T-cell (primary cell): ENCODE measurements at places on chromosomes 2 and 18. TPM values are rescaled to one million over a fixed set of nuclear protein-coding genes. Genes with fewer than 3 reads are reported as not detected.

Gene WDPCP
- total RNA-seq, result 19.0 TPM

Gene SERPINB12
- total RNA-seq, result not detected

Gene LINC00305
- total RNA-seq, result not detected

Gene EN1
- total RNA-seq, result not detected

Gene GALM
- total RNA-seq, result 15.6 TPM

DNA sequence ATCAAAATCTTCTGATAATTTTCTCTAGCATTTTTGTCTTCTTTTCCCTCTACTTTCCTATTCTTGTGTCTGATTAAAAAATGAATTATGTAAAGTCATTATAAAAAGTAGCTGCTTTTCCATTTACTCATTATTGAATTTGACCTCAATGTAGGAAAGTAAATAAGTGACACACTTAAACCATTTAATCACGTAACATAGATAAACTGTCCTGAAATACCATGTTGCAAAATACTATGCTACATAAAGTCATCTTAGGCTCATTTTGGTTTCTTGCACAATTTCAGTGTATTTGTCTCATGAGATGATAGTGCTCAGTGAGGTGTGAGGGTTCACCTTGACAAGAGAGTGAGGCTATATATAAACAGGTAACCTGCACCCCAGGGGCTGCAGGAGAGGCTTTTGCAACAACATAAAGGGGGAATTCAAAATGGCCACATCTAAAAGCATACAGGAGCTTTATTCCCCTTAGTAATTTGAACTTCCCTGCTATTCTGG is 502.7 kb downstream of the RNF144A start:
- H3K27me3 ChIP-seq, result no peaks in the 10 kb centered on the region
- no peak overlapping the region for H3K4me3 ChIP-seq
- H3K36me3 ChIP-seq, result no peaks in the 10 kb centered on the region
- no peak overlapping the region for H3K27ac ChIP-seq
- DNase-seq, result no peak

- no peak overlapping the region for H3K27ac ChIP-seq
- no peaks in the 10 kb centered on the region for H3K4me1 ChIP-seq
- H3K36me3 ChIP-seq, result no peaks in the 10 kb centered on the region
- H3K27me3 ChIP-seq, result no peaks in the 10 kb centered on the region
- no peak for DNase-seq
- H3K4me3 ChIP-seq, result no peak overlapping the region
Observed at GRCh38 chr2:128304715-128305554, 13.7 kb downstream of the HS6ST1 start.

- no peak overlapping the region for H3K4me3 ChIP-seq
- no peak for DNase-seq
- no peak overlapping the region for H3K27ac ChIP-seq
- no peaks in the 10 kb centered on the region for H3K36me3 ChIP-seq
- peaks cover 48% of the 10 kb centered on the region for H3K4me1 ChIP-seq
Observed at GRCh38 chr2:10306901-10307463, 4.3 kb downstream of the HPCAL1 start.

DNA sequence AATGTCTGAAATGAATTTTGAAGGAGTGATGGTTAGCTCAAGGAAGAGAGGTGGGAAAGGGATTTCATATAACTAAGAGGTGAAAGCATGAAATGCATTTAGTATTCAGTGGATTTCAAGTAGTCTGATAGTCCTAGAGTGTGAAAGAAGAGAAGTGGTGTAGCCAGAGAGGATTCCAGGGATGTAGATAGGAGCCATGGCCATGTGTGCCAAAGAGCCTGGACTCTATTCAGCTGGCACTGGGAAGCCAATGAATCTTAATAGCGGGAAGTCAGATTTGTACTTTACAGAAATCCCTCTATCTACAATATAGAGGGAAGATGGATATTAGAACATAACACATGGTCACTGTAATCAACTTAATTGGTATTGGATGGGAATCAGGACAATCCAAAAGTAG is 8.3 kb upstream of the BOLL start:
- no peaks in the 10 kb centered on the region for H3K36me3 ChIP-seq
- H3K4me1 ChIP-seq, result no peaks in the 10 kb centered on the region

GRCh38 chr2:236512267-236512666 is 57.4 kb upstream of the ACKR3 start:
- no peak for DNase-seq
- H3K4me3 ChIP-seq, result no peak overlapping the region
- H3K4me1 ChIP-seq, result peaks cover 12% of the 10 kb centered on the region
- H3K27ac ChIP-seq, result no peak overlapping the region
- no peaks in the 10 kb centered on the region for H3K36me3 ChIP-seq

GRCh38 chr2:32748158-32748557 is 120.3 kb downstream of the TTC27 start:
- no peak overlapping the region for H3K27ac ChIP-seq
- H3K36me3 ChIP-seq, result no peaks in the 10 kb centered on the region
- H3K4me1 ChIP-seq, result no peaks in the 10 kb centered on the region
- H3K4me3 ChIP-seq, result no peak overlapping the region

- no peaks in the 10 kb centered on the region for H3K27me3 ChIP-seq
- no peak overlapping the region for H3K27ac ChIP-seq
- H3K4me1 ChIP-seq, result no peaks in the 10 kb centered on the region
- no peaks in the 10 kb centered on the region for H3K36me3 ChIP-seq
- no peak overlapping the region for H3K4me3 ChIP-seq
Observed at GRCh38 chr2:85945586-85945985, 56.8 kb upstream of the ST3GAL5 start.

GRCh38 chr2:120174963-120175581 is 48.1 kb downstream of the TMEM185B start:
- peaks cover 3% of the 10 kb centered on the region for H3K36me3 ChIP-seq
- no peak for DNase-seq
- peaks cover 39% of the 10 kb centered on the region for H3K4me1 ChIP-seq
- H3K27me3 ChIP-seq, result no peaks in the 10 kb centered on the region

DNA sequence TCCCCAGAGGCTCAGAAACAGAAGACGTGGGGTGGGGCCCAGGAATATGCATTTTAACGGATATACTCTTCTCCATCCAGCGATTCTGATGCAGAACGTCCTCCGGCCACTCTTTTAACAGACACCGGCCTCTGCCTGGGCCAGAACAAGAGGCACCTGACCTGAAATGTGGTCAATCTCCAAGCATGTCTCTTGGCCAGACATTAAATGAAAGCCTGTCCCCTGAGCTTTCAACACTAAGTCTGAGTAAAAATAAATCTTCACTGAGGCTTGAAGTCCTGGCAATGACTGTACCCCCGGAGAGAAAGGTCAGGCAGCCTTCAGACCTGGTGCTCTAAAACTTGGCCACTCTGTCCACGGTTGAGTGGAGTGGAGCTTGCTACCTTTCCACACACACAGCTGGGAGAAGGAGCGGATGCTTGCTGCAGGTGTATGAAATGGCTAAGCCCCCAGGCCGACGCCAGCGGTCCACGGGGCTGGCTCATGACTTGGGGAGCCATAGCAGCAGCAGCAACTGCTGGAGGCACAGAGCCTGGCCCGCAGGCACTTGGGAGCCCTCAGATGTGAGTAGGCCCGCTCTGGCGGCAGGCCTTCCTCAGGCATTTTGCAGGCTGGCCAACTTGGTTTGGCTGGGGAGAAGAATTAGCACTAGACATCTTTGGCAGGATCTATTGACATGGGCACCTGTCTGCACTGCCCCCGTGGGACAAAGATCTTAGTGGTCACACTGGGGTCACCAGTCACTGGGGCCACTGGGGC is 79.7 kb downstream of the TMEM17 start:
- H3K4me1 ChIP-seq, result no peaks in the 10 kb centered on the region
- DNase-seq, result no peak
- H3K36me3 ChIP-seq, result no peaks in the 10 kb centered on the region
- H3K4me3 ChIP-seq, result no peak overlapping the region

DNA sequence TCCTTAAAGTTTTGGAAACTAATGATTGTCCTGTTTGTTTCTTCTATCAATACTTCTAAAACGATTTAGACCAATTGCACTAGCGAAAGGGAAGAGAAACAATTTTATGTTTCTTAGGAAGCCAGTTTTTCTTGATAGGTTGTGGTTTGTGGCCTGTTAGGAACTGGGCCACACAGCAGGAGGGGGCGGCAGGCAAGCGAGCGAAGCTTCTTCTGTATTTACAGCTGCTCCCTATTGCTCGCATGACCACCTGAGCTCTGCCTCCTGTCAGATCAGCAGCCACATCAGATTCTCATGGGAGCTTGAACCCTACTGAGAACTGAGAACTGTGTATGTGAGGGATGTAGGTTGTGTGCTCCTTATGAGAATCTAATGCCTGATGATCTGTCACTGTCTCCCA is 201.5 kb upstream of the PXDN start:
- H3K27me3 ChIP-seq, result peaks cover 7% of the 10 kb centered on the region
- no peak for DNase-seq
- no peak overlapping the region for H3K27ac ChIP-seq
- H3K4me3 ChIP-seq, result no peak overlapping the region
- H3K36me3 ChIP-seq, result no peaks in the 10 kb centered on the region
- H3K4me1 ChIP-seq, result no peaks in the 10 kb centered on the region

- H3K4me1 ChIP-seq, result peaks cover 67% of the 10 kb centered on the region
- peaks cover 4% of the 10 kb centered on the region for H3K36me3 ChIP-seq
- H3K27me3 ChIP-seq, result no peaks in the 10 kb centered on the region
- peak overlapping the region; percentile 72 for H3K4me3 ChIP-seq
- peak; percentile 20 for DNase-seq
Observed at GRCh38 chr2:10331702-10332401, 29.1 kb downstream of the HPCAL1 start.

DNA sequence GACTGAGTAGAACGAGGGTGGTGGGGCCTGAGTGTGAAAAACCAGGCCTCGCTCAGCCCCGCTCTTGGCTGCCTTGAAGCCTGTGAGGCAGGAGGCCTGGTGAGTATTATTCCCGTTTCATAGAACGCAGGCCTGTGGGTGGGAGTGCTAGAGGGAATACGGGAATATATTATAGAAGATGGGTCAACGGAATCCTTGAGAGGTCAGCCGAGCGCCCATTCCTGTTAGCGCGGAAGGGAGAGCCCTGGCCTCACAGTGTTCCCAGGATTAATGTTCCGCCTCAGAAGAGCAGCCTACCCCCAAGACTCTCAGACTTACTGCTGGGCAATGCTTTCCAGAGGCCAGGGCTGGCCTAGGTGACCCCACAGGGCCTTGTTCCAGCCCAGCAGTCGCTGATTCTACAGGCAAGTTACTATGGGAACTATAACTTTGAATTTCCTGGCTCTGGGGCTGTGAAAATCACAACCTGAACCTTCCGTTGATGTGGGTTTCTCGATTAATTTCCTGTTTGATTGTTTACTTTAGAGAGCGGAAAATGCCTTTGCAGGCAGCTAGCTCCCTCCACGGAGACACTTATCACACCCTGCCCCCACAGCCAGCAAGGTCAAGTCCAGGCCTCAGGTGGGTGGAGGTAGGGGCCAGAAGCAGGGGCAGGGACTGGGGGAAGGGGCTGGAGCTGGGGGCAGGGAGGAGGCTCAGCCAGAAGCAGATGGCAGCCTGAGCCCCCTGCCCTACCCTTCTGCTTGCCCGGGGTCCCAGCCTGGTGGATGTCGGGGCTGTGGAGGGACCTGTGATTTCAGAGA is 108.3 kb downstream of the SMAD7 start:
- H3K4me3 ChIP-seq, result peak overlapping the region; percentile 44
- peak; percentile 49 for DNase-seq
- peaks cover 51% of the 10 kb centered on the region for H3K4me1 ChIP-seq
- no peaks in the 10 kb centered on the region for H3K27me3 ChIP-seq
- H3K27ac ChIP-seq, result peak overlapping the region; percentile 92

GRCh38 chr2:101782427-101782792 is 84.9 kb downstream of the MAP4K4 start:
- no peak for DNase-seq
- H3K27me3 ChIP-seq, result no peaks in the 10 kb centered on the region
- H3K27ac ChIP-seq, result no peak overlapping the region
- no peaks in the 10 kb centered on the region for H3K36me3 ChIP-seq
- H3K4me3 ChIP-seq, result no peak overlapping the region

DNA sequence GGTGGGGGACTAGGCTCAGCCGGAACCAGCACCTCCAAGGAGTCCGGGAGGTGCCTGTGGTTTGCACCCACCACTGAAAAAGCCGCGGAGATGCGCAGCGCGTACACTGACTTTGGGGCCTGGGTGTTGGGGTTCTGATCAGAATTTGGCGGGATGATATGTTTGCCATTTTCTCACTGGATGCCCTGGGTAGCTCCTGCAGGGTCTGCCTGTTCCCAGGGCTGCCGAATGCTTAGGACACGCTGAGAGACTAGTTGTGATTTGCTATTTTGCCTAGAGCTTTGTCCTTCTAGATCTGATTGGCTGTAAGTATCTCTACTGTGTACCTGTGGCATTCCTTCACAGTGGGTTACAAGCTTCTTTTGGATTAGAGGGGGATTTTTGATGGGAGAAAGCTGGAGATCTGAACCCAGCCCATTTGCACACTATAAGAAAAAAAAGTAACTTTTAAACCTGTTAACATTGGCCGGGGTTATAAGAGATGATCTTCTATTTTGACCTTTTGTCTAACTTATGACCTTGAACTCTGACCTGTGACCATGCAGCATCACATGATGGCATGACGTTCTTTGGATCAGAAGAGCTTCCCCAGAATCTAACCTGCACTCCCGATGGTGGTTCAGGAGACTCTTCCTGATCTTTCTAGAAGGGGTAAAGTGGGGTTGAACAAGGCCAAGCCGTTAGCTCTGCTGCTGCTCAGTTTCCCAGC is 1.6 kb downstream of the KCNE4 start:
- H3K4me1 ChIP-seq, result no peaks in the 10 kb centered on the region
- no peak for DNase-seq
- H3K27ac ChIP-seq, result no peak overlapping the region
- H3K27me3 ChIP-seq, result no peaks in the 10 kb centered on the region
- H3K4me3 ChIP-seq, result no peak overlapping the region

DNA sequence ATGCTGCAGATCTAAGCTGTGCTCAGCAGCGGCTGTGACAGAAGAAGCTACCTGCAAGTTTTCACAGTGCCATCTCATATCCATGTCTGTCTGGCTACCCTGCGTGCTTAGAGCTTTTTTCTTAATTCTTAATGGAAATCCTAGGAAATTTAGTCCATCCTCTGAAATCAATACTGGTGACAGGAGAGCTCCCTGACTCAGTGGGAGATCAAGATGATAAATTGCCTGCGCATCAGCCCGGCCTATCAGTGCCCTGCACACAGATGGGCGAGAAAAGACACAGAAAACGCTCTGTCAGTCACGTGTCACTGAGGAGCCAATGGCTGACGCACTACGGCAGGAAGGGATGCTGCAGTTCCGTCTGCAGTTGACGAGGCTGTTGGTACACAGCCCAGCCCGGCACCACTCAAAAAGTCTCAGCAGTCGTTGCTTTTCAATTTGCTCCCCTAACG is 819.6 kb upstream of the FSHR start:
- H3K4me1 ChIP-seq, result no peaks in the 10 kb centered on the region
- peak overlapping the region; percentile 28 for H3K4me3 ChIP-seq
- no peaks in the 10 kb centered on the region for H3K27me3 ChIP-seq
- peak; percentile 33 for DNase-seq
